ENCODE measurements at places on chromosomes 3 and 15.

DNA sequence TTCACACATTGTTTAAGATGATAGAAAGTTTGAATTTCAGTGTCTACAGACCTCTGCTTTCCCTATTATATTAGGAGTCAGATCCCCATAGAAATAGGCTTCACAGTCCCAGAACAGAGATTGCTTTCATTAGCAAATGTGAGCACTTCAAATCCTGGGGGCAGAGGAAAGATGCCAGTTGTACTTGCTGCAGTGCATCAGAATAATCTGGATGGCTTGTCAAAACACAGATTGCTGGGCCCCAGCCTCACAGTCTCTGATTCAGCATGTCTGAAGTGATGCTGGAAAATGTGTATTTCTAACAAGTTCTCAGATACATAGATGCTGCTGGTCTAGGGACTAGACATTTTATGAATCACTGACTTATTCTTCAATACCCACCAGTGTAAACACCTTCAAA, 375.2 kb downstream of the FGF12 start:
- DNase-seq: no peak

- DNase-seq: no peak
Measured at GRCh38 chr3:123651449-123652341, 66.8 kb upstream of the HACD2 start.

DNA sequence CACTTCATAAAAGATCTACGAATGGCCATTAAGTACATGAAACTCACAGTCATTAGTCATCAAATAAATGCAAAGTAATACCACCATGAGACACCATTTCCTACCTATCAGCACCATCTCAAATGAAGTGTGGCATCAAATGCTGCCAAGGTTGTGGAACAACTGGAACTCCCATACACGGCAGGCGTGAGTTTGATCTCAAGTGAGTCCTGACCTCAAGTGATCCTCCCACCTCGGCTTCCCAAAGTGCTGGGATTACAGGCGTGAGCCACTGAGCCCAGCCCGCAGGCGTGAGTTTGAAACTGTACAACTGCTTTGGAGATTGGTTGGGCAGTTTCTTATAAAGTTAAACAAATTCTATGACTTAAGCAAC, 28.8 kb upstream of the HDAC11 start:
- DNase-seq: no peak

DNA sequence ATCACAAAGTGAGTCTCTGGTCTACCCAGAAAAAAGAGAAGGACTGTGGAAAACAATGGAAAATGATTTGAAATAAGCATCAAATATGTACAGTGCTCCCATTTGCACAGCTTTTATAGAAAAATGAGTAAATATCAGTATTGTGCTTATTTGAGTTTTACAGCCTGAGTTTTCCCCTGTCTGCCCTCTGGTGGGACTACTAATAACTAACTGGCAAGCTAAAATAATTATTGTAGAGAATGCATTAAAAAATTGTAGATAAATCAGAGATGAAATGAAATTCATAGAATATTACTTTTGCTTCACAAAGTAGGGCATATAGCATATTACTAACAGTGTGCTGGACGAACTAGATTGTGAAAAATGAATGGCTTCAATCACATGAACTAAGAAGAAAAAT, 287.1 kb downstream of the NAALADL2 start:
- DNase-seq: no peak

GRCh38 chr15:65857718-65858402, 11.4 kb upstream of the RAB11A start:
- DNase-seq: no peak

DNA sequence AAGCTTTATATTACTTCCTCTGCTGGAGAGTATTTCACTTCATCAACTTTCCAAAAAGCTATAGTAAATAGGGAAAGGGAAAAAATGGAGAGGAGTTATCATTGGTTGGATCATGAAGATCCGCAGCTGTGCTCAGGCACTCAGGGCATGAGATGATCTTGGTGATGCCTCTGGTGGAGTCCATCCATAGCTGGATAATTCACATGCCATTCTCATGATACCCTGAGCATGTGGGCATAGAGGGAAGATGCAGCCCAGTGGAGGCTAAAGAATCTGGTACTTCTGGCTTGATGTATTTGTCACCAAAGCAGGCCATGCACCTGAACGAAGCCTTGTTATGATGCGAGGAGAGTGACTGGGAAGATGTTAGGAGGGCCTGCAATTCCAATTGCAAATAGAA, 150.2 kb downstream of the CHST2 start:
- no peak for DNase-seq

DNA sequence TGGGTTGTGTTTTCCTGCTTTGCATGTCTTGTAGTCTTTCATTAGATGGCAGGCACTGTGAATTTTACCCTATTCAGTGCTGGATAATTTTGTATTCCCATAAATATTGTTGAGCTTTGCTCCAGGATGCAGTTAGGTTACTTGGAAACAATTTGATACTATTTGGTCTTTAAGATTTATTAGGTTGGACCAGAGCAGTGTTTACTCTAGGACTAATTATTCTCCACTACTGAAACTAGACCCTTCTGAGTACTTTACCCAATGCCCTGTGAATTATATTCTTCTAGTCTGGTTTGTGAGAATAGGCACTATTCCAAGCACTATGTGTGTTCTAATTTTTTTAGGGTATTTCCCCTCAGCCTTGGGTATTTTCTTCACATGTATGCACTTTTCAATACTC, 37.8 kb upstream of the TASOR start:
- no peak for DNase-seq

DNA sequence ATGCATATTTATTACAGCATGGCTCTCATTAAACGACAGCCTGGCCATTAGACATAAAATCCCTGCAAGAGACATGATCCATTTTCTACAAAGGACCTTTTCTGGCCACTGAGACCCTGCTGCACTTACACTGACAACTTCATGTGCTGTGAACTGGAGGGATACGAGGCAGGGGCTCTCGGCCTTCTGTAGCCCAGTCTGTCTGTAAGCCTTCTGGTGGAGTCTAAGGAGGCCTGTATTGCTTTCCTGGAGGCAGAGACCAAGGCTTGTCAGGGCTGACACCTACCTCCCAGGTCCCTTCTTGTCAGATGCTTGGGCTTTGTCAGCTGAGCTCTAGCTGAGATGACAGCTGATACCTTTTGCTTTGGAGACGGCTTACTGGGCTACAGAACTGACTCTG, 776.9 kb upstream of the ARPP21 start:
- DNase-seq: no peak

GRCh38 chr3:25695731-25696420, 31.2 kb upstream of the TOP2B start:
- no peak for DNase-seq

DNA sequence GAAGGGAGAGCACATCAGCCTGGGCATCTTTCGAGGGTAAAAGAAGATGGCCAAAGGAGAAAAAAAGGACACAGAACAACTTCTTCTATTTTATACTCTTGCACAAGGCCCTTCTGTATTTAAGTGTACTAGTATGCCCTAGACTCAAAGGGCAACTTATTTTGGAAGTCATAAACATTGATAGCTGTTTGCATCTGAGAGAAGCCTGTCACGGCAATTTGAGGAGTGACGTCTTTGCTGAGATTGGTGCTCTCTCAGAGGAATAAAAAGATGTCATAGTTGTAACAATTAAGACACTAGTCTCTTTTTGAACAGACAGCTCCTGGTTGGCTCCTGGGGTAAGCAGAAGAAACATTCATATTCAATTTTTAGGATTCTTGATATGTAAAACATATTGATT, 260.4 kb upstream of the TTC14 start:
- no peak for DNase-seq

- no peak for DNase-seq
Measured at GRCh38 chr3:64266983-64267382, 41.7 kb upstream of the PRICKLE2 start.

DNA sequence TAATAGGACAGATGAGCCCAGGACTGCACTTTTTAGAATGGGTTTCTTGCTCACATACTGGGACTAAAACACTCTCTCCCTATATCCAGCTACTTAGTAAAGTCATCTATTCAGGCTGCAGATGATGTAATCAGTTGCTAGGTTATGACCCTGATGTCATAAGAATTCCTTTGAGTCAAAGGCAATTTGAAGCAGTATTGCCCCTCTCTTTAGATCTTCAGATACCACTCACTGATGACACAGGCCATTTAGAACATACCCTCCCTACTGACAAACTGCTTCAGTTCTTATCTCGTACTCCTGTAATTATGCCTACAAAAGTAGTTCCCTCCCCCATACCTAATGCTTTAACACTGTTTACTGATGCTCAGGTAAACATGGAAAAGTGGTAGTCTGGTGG, 450.1 kb upstream of the RASGRP1 start:
- no peak for DNase-seq

DNA sequence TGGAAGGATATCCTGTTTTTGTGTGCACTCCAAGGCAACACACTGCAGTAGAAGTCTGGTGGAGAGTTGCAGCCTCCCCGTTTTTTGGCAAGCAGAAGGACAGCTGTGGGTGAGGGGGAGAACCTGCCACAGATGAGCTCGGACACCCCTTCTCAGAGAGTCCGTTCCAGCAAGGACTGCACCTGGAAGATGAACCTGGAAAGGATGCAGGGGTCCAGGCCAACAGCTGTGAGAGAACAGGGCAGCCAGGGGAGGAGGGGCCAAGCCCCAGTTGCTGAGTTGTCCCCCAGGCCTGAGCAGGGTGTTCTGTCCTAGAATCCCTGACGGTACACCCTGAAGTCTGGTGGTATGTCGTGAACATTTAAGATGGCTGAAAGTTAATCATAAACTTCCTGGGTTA, 30.2 kb downstream of the ZXDC start:
- peak; percentile 46 for DNase-seq

DNA sequence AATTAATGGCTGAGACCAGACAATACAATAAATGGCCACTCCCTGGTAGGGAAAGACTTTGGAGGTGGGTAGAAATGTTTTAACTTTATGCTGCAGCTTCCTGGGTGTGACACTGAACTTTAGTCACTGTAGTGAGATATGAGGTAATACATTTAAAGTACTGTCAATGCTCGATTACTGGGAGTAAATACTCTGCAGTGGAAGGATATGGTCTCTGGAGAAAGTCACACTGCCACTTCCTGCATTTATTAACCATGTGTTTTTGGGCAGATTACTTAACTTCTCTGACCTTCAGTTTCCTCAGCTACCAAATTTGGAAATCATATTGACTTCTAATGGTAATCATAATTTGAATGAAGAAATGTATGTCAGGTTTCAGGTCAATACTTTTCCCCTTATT, 317.1 kb upstream of the TGFBR2 start:
- no peak for DNase-seq

GRCh38 chr3:179541596-179541995, 21.1 kb upstream of the ACTL6A start:
- DNase-seq: no peak

DNA sequence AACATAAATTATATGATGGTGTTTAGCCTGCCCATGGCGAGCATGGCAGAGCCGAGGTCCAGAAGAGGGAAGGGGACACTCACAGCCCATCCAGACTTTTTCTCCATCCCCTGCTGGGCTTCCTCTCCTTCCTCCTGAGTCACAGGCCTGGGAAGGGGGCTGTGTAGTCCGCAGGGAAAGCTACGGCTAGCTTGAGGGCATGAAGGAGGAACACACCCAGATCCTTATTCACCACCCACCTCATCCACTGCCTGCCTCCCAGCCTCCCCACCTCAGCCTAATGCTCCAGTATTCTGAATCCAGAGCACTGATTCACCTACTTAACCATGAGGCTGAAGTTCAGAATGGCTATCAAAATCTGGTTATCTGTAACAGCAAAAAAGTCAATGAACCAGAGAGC, 97.8 kb downstream of the OXNAD1 start:
- DNase-seq: no peak

GRCh38 chr3:2420919-2421318, 322.3 kb downstream of the CNTN4 start:
- DNase-seq: no peak

Measured in right hindlimb (tissue), 1 donor.